ENCODE measurements at places on chromosomes 3 and 15.

DNA sequence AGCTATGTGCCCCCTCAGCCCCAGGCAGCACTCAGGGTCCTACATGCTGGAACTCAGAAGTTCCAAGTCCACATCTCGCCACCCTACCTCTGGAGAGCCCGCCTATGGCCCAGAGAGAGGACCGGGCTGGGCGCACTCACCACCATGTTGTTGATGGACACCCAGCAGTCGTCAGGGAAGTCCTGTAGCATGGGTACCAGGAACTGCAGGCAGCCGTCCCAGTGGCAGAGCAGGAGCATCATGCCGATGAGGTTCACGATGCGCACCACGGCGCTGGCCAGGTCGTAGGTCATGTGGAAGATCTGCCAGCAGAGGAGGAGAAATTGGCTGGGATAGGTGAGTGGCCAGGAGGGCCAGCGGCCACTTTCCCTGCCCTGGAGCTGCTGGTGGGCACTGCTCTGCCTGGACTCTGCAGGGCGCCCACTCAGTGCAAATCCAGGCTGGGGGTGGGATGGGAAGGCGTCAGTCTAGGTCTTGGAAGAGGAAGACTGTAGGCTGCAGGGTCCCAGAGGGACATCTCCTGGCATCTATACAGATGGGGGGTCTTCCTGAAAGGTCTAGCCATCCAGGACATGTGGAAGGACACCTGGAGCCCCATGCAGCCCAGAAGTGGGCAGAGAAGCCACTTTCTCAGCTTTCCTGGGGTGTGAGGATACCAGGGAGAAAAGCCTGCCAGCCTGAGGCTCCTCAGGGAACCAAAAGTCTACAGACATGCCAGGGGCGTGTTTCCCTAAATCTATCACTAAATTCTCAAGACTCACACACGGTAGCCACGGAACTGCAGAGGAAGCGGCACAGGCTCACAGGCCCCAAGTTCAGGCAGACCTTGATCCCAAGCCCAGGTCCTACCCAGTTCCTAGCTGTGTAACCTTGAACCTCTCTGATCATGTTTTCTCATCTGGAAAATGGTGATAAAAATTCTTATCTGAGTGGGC, 36.5 kb downstream of the HCN4 start:
- no peak for DNase-seq

GRCh38 chr15:34753236-34753894, 1.4 kb downstream of the GJD2 start:
- DNase-seq = peak; percentile 63

GRCh38 chr15:36811903-36812302, 232.5 kb downstream of the CDIN1 start:
- DNase-seq = no peak

GRCh38 chr15:70632491-70633102, 130.8 kb downstream of the UACA start:
- DNase-seq = no peak

DNA sequence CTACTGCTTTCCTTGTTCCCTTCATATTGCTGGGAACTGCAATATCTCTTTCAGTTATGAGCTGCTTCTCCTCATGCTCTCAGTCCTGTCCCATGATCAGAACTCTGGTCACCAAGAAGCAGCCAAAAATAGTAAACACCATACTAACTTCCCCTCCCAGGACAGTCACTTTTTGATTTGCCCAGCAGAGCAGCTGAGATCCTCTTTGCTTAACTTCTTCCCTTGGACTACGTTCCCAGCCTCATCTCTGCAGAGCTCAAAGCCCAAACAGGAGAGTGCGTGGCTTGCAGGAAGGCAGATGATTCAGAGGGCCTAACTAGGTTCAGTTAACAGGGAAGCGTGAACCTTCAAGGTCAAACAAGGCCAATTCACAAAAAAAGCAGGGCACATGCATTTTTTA, 153.2 kb downstream of the CTNNB1 start:
- DNase-seq = no peak

- peak; percentile 5 for DNase-seq
These were observed 37.9 kb upstream of the SLCO2A1 start for GRCh38 chr3:134067531-134068161.

GRCh38 chr3:165339753-165340152, 143.6 kb upstream of the SLITRK3 start:
- DNase-seq = no peak

- no peak for DNase-seq
These were observed 15.8 kb upstream of the RAMAC start for GRCh38 chr15:82970078-82970686.

DNA sequence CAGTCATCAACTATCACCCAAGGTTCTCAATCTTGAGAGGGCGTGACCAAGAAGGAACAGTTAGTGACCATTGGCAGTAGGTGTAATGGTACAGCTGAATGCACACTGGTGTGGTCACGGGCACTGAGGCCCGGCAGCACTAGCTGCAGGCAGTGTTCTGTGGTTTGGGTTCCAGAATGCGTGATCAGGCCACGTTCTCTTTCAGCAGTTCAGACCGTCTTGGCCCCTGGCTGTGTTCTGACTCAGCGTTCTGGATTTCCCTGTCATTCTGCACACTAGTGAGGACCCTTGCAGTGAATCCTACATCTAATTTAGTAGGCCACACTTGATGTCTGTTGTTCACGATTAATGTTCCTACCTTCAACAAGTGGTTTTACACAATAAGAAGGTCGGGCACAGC, 220.5 kb upstream of the SLCO3A1 start:
- no peak for DNase-seq

GRCh38 chr15:37034835-37035748, 65.3 kb downstream of the MEIS2 start:
- DNase-seq = no peak

GRCh38 chr3:38354588-38355330, 8.2 kb downstream of the XYLB start:
- no peak for DNase-seq

DNA sequence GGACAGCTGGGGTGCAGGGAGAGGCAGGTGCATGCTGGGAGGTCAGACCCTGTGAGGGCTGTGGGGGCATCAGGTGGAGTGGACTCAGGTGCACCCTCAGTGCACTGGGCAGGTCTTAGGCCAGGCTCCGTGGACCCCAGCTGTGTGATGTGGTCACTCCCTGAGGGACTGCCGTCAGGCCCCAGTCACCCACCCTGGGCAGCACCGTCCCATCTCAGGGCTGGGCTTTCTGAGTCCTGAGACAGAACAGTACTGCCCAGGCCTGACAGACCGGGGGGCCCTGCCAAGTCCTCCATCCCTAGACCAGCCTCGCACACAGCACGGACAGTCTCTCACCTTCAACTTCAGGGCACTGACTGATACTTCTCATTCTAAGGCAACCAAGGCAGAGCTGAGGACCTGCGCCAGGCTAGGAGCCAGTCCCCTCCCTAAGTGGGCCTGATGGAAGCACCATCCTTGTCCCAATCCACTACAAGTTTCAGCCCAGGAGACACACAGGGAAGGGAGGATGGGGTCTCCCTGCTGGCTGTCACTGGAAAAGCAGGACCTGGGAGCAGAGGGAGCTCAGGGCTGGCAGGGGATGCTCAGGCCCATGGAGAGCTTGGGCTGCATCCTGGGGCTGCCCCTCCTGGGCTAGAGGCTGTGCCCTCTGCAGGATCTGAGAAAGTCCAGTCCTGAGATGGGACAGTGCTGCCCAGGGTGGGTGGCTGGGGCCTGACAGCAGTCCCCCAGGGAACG, 86.3 kb downstream of the LMLN start:
- DNase-seq = no peak

DNA sequence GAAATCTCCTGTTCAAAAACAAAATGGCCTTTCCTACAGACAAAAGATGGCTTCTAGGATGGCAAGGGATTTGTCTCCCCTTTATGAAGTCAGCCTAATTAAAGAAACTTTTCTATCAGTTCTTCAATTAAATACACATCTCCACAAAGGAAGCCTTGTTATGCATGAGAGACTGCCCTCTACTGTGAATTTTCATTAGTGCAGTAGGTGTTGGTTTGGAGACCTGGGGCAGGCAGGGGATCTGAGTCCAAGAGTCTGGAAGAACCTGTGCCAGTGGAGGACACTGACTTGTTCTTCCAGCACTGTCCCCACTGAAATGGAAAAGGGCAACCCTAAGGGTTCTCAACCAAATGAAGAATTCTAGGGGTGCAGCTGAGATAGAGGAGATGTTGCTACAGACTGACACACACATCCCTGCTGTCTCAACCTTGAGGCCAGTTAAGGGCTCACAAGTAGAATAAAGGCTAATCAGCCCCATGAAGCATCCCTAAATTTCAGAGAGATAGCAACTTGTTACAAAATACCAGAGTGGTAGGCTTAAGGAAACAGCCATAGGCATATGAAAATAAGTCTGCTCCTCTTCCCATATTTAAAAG, 174.0 kb upstream of the PRICKLE2 start:
- no peak for DNase-seq

- no peak for DNase-seq
These were observed 26.8 kb upstream of the NANOGP8 start for GRCh38 chr15:35111861-35112260.

DNA sequence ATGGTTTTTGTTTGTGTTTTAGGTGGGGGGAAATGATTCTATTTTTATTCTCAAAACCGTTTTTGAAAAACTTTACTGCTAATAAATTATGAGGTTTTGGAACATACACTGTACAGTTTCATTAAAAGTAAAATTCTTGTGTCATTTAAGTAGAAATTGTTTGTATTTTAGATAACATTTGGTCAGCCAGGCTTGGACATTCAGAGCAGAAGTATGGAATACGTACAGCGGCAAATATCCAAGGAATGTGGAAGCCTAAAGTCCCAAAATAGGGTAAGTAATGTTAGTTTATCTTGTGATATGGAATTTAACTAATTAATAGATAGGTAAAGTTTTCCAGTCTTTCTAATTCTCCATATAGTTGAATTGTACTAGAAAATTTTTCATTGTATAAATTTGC, 96.6 kb downstream of the SPRED1 start:
- no peak for DNase-seq

DNA sequence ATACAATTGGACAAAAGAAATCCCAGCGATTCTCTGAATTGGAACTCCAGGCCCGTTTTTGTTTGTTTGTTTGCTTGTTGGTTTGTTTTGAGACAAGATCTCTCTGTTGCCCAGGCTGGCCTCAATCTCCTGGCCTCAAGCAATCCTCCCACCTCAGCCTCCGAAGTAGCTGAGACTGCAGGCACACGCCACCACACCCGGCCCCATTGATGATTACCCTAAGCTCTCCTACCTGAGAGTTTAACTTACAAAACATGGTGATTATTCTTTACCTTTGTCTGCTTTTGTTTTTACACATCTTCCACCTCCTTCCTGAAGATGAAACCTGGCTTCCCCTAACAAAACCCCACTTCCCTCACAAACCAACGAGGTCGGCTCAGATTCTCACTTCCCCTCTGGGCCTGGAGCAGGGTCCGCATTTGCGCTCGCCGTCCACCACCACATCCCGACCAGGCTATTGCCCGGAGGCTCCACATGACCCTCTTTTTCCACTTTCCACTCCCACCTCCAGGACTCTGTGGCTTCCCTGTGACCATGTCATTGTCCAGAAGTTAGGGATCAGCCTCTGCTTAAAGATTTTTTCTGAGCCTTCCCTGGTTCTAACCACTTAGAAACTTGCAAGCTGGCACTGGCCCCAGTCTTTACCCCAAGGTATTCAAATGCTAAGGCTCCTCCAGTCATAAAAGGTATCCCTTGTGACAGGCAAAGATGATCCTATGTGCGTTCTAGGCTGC, 14.8 kb downstream of the KLHL6 start:
- DNase-seq = no peak

- DNase-seq = no peak
These were observed 36.2 kb upstream of the LDHAL6B start for GRCh38 chr15:59170295-59171066.

GRCh38 chr3:4290272-4290893, 12.8 kb upstream of the SETMAR start:
- peak; percentile 27 for DNase-seq

- no peak for DNase-seq
These were observed 77.8 kb downstream of the NBEAL2 start for GRCh38 chr3:47057212-47057671.

DNA sequence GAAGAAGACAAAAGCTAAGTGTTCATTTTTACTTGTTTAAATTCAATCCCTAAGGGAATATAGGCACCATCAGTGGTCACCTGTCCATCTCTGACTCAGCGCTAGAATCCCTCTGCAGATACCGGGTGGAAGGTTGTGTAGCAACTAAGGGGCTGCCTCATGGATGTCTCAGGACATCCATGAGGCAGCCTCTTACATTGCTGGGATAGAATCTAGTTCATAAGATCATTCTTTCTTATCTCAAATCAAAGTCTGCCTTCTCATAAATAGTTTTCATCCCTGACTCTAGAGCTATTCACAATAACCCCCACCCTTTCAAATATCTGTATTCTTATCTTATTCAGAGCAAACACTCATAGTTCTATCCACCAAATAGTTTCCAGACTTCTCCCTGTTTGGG, 38.1 kb downstream of the HSPBAP1 start:
- DNase-seq = no peak

GRCh38 chr3:10620833-10621082, 115.4 kb upstream of the ATP2B2 start:
- no peak for DNase-seq

- no peak for DNase-seq
These were observed 22.0 kb downstream of the TGFBR2 start for GRCh38 chr3:30628205-30628900.

DNA sequence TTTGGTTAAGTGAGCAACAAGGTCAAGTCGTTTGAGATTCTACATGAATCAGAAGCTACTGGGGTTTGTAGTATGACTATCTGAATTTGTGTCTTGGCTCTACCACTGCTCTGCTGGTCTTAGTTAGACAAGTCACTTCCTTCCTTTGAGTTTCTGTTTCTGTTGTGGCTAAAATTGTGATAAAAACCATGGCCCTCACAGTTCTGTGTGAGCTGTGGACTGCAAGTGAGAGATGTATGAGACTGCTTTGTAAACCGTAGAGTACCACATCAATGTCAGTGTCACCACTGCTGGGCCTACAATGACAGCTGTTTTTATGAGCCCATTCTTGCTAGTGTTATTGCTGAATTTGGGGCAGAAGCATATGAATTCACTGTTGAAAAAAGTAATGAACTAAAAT, 32.7 kb downstream of the RARB start:
- DNase-seq = no peak

DNA sequence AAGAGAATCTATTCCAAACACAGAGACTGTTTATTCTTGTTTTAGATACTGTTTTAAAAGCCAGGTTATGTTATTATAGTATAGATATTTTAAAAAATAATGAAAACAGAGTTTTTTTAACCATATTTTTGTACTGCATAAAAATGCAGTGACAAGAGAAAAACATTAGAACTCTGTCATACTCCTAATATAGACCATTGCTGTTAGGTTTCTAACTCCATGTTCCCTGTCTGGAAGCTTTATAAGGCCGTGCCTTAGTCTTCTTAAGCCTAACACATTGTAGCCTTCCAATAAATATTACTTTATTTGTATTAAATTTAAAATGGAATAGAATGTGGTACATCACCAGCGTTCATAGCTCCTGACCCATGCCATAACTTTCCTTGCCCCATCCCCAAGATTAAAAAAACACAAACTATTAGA, 53.2 kb downstream of the MBNL1 start:
- DNase-seq = no peak

GRCh38 chr3:16258177-16258576, 6.6 kb downstream of the DPH3 start:
- DNase-seq = no peak

GRCh38 chr3:114860531-114860930, 286.6 kb downstream of the ZBTB20 start:
- DNase-seq = no peak

- DNase-seq = no peak
These were observed 168.6 kb downstream of the SHQ1 start for GRCh38 chr3:72679540-72680198.

All from progenitor cell of endocrine pancreas (in vitro differentiated cells).